ENCODE measurements at places on chromosomes 1 and 21.

DNA sequence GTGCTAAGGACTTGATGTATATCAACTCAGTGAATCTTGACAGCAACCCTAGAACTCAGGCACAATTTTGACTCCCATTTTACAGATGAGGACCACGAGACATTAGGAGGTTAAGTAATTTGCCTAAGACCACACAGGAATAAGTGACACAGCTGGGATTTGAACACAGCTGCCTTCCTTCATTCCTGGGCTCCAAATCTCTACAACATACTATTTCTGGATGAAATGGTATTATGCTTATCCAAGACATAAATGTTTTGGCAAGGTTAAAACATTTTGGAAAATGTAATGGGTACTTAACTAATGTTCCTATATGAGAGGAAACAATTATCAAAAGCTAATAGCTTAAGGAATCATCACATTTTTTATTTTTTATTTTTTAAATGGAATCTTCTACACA lies 4.8 kb downstream of the CLDN8 start:
- no peak for DNase-seq

DNA sequence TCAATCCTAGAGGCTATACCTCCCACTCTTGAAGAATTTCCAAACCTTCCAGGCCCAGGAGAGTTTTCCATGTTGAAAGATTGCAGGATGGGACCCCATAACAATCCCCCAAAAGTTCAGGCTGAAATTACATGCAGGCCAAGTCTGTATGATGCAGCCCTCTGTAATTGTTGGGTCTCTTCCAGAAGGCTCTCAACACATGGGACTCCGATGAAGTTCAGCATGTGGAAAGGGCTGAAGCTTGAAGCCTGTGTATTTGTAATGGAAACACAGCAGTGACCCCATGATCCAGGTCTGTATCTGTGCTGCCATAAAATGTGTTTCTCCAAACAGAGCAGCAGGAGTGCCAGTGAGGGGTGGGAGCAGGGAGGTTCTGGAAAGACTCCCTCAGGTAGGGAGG lies 202.5 kb upstream of the LYPLAL1 start:
- DNase-seq = no peak

DNA sequence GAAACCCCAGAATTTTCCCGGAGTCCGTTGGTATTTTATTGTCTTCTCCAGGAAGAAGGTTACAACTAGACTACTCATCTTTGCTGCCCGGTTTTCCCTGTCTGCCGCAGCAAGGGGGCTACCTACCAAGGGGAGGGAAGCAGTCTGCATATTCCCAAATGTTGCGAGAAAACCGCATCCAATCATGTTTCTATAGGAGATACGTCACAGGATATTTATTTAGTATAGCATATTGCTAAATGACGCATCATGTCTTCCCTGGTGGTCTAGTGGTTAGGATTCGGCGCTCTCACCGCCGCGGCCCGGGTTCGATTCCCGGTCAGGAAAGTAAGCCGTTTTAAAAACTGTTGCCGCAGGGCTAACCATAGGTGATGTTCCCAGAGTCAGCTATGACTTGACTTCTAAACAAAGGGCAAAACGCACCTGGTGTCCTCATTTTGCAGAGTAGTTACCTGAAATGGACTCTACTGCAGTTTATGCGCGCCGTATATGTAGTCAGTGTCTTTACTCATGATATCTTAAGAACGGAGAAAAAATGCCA lies 15.2 kb upstream of the ZNF692 start:
- DNase-seq = peak; percentile 92

- DNase-seq = no peak
Measured at GRCh38 chr1:115337633-115338456, at the start of gene NGF. Gene NGF, minus strand, starts transcription at chr1:115338249. Its CDS starts 51,454 bp downstream, at chr1:115286795.

- DNase-seq = peak; percentile 27
Measured at GRCh38 chr1:68291688-68292384, 59.5 kb upstream of the WLS start.

DNA sequence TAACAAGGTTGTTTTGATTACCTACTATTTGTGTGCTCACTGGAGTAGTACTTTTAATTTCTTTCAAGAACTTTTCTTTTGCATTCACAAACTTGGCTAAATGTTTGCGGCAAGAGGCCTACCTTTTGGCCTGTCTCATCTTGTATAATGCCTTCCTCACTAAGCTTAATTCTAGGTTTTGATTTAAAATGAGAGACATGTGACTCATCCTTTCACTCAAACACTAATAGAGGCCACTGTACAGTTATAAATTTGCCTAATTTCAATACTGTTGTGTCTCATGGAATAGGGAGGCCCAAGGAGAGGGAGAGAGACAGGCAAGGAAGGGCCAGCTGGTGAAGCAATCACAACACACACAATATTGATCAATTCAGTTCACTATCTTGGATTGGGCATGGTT lies 66.1 kb downstream of the ZNF644 start:
- DNase-seq = no peak

GRCh38 chr1:70169018-70169839 lies 36.1 kb downstream of the LRRC40 start:
- DNase-seq = no peak

DNA sequence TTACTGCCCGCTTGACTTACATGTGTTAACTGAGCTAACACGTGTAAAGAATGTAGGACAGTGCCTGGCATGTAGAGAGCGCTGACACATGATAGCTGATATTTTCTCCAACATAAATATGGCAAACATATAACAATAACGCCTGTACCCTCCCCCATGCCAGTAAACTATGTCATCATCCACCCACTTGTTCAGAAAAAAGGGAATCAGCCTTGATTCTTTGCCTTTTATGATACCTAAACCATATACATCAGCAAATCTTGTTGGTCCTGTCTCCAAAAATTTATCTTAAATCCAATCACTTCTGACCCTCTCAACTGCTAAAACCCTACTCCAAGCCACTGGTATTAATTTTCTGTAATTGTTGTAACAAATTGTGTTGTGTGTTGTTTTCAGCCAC lies 1.1 kb upstream of the ZNF692 start:
- DNase-seq = no peak

Measured in CD14-positive monocyte (primary cell).